ENCODE measurements at places on chromosomes 1 and 21.

GRCh38 chr1:93804412-93804811 lies 74.6 kb downstream of the DNTTIP2 start:
- no peak for DNase-seq

DNA sequence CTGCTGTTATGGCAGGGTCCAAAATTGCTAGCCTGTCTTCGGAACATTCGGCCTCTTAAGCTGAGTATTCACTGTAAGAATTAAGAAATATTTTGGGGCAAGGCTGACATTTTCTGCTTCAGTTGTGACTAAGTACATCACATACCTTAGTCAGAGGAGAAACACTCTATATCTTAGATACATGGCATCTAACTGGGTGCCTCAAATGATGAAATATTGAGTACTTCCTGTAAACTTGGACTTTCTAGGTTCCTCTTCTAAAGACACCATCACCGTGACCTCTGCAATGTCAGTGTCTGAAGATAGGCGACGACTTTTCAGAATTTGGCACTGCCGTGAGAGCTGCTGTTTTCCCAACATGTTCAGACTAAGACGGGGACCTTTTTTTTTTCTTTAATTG lies 65.6 kb downstream of the PCBP3 start:
- DNase-seq: no peak

DNA sequence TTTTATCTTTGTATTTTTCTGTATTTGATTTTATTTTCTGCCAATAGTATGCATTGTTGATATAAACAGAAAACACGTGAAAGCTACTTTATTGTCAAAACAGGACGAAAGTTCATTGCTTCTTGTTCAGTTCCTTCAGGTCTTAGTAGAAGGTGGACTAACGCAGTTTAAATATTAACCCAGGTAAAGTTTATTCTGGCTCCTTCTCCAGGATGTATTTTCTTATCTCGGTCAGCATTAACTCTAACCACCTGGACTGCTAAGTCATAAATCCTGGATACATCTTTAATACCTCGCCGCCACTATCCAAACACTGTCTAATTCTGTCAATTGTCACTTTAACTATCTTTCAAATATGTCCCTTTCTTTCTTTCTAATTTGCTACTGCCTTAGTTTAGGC lies 5.7 kb upstream of the SOAT1 start:
- no peak for DNase-seq

DNA sequence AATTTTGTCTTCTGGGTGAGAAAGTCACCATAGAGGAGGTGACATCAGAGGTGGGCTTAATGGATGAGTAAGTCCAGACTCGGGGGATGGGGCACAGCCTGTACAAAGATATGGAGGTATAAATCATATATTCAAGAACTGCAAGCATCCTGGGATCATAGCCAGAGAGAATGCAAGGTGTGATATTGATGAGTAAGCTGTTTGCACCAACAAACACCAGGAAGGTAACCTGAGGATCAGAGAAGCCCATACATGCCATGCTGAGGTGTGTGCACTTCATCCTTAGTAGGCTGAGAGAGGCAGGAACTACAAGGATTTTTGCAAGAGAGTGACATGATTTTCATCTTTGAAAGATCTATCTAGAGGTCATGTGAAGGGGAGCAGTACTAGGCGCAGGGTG lies 306.4 kb downstream of the HHAT start:
- DNase-seq: no peak

GRCh38 chr1:60893136-60893930 lies 189.0 kb upstream of the NFIA start:
- no peak for DNase-seq

GRCh38 chr1:32194984-32195383 lies 5.4 kb upstream of the CCDC28B start:
- no peak for DNase-seq

All from activated CD4-positive, alpha-beta T cell treated with anti-CD3 and anti-CD28 coated beads, Interleukin-2, amount 50 U/mL, for 24 hours (primary cell).